Panc1 (cell line): ENCODE measurements at places on chromosomes 2 and 18. TPM values are rescaled to one million over a fixed set of nuclear protein-coding genes. Genes with fewer than 3 reads are reported as not detected.

Gene UGT1A5
- not detected for total RNA-seq

Gene TFCP2L1
- 4.9 TPM for total RNA-seq

GRCh38 chr2:222167762-222168161, 131.0 kb downstream of the PAX3 start:
- no peak for DNase-seq

- no peak for DNase-seq
Observed at GRCh38 chr18:48848641-48849143, 102.1 kb downstream of the SMAD7 start.

DNA sequence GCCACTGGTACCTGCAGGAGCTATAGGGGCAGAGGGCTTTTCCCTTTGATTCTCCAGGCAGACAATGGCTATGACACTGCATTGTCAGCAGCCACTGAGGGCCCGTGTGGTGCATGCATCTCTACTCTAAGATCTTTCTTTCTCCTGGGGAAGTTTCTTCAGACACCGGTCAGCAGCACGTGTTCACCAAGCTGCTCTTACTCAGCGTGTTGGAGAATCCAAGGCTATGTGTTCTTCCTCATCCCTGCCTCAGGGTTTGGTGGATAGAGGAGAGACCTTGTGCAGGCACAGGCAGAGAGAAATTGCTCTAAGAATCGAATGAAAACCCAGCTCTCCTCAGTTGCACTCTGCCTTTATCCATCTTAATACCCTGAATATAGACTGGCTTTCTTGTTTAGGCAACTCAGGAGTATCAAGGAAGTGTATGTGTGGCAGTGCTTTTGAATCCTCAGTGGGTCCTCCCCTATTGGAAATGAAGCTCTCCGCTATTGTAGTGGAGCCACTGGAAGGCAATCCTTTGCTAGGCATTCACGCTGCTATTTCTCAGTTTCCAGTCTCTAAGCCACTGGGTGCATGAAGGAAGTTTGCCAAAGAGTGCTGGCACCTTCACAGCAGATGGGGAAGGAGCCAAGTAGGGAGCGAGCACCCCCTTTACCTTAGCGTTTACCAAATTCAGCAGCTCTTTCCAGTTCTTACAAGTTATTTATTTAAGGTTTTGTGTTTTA, 86.9 kb upstream of the EML6 start:
- DNase-seq, result no peak
